Daoy (cell line): ENCODE measurements at places on chromosomes 2 and 18. TPM values are rescaled to one million over a fixed set of nuclear protein-coding genes. Genes with fewer than 3 reads are reported as not detected.

- peak; percentile 59 for DNase-seq
These were observed 46.0 kb downstream of the COX7A2L start for GRCh38 chr2:42314892-42315468.

DNA sequence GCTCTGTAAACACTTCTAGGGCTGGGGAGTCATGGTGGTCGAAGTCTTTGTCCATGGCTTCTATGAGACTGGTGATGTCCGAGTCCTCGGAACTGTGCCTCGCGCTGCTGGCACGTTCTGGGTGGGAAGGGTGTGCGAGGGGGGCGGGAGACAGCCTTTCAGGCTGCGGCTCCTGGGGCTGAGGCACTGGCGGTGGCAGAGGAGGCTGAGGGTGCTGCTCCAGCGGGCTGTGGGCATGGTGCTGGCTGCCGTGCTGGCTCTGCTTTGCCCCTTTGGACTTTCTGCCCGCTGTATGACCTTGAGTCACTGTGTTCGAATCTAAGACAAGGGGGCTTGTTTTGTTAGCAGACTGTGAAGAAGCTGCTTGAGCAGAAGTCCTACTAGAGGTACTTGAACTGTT lies 79.0 kb downstream of the ZAP70 start:
- DNase-seq: no peak

SERPINB4 gene
- not detected in 2 replicates for total RNA-seq

GRCh38 chr2:148653437-148653836 lies 8.9 kb downstream of the EPC2 start:
- DNase-seq: no peak

DNA sequence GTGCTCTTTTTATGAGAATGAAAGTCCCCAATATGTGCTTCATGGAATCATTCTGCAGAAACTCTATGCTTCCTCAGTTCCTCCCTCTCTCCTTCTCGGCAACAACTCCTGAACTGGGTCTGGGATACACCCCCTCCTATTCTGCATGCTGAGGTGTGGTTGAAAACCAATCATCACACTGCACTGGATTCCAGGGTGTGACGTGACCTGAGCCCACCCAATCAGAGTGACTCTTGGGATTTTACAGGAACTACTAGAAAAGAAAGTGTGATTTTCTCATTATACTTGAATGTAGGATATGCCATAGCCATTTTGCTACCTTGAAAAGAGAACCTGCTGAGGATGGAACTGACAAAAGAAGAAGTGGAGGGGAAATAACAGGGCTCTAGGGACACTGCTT lies 36.3 kb downstream of the ACVR1 start:
- DNase-seq: peak; percentile 25

GRCh38 chr18:42330296-42330695 lies 375.3 kb downstream of the PIK3C3 start:
- no peak for DNase-seq

GRCh38 chr18:38464024-38464423 lies 898.4 kb upstream of the CELF4 start:
- DNase-seq: no peak

USP14 gene
- total RNA-seq: 16.4 and 18.5 TPM in 2 replicates

- DNase-seq: no peak
These were observed 90.4 kb downstream of the MOGAT1 start for GRCh38 chr2:222761888-222762287.

CDH2 gene
- total RNA-seq: 86.1 and 90.6 TPM in 2 replicates

VIT gene
- not detected in 2 replicates for total RNA-seq

DNA sequence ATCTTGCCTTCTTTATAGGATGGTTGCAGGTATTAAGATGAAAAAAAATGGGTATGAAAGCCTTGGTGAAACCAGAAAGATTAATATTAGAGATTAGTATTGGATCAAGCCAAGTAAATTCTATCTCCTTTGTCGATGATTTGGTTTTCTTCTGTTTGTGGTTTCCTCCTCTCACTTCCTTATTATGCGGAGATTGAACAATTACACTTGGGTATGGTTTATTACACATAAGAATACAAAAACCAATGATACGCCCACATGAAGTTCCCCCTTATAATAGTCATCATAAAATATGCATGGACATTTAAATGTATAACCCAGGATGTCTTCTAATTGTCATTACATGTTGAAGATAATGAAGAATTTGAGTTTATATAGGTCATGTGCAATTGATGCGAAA lies 4.9 kb downstream of the LTBP1 start:
- DNase-seq: no peak

DNA sequence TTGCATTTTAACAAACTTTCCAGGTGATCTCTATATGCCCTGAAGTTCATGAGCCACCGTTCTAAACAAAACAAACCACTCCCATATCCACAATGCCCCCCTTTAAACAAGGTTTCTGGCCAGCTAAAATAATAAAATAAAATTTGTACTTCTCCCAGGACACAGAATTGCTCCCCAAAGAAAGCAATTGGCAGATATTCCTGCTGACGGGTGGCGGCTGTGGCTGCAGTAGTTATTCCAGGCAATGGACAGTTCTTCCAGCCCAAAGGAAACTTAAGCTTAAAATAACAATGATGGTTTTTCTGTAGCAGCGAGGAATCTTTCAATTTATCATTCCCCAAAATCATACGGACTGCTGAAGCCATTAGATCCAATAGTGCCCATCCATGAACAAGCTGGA lies 260.5 kb upstream of the ZNF521 start:
- no peak for DNase-seq

DNA sequence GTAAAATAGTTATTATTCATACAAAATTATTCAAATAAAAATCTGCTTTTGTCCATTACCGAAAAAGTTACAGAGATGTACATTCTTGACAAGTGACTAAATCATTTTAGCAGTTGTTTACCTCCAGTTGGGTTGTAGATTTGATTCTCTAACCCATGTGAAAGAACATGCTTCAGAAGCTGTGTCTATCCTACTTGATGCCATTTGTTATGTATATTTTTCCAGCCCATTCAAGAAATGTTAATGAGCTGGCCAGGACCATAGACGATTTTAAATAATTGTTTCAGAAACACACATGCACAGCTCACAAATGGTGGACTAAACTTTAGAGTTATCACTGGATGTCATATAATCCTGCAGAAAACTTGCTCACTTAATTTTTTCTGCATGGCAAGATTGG lies 391.1 kb upstream of the REG3G start:
- no peak for DNase-seq

ARHGEF4 gene
- total RNA-seq: 0.27 and 1.5 TPM in 2 replicates

DNA sequence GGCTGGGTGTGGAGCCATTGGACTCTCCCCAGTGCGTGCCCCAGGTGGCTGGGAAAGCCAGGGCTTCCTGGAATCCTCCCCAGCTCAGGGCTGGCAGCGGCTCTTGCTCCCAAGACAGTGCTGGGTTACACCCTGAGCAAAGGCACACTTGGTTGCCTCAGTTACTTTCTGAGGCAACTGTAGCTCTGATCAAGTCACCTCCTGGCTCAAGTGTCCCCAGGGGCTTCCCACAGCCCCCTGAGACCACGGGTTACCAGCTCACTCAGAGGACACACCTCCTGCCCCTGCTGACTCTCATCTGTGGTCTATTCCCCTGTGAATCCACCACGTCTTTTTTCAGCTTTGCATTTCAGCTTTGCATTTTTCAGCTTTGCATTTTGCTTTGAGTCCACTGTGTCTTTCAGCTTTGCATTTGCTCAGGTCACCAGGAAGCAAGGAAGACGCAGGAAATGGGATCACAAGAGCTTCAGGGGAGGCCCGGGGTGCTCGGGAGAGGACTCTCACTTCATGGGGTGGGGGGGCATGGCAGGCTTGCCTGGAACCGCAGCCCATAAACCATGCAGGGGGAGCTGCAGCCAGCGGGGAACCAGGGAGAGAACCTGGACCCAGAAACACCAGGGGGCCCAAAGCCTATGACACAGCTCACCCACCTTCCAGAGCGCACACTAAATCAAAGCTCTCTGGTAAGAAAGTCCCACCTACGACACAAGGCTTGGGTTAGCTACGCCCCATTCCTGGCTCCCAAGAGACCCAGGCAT lies 138.0 kb upstream of the ASB18 start:
- no peak for DNase-seq
